ELF-1 (cell line): ENCODE measurements at places on chromosomes 11 and 22.

GRCh38 chr11:7321473-7322450, 70.1 kb downstream of the SYT9 start:
- DNase-seq, result no peak

GRCh38 chr22:17269607-17270261, 50.5 kb upstream of the ADA2 start:
- DNase-seq, result no peak

- no peak for DNase-seq
Measured at GRCh38 chr11:98600103-98600502, 420.6 kb upstream of the CNTN5 start.

DNA sequence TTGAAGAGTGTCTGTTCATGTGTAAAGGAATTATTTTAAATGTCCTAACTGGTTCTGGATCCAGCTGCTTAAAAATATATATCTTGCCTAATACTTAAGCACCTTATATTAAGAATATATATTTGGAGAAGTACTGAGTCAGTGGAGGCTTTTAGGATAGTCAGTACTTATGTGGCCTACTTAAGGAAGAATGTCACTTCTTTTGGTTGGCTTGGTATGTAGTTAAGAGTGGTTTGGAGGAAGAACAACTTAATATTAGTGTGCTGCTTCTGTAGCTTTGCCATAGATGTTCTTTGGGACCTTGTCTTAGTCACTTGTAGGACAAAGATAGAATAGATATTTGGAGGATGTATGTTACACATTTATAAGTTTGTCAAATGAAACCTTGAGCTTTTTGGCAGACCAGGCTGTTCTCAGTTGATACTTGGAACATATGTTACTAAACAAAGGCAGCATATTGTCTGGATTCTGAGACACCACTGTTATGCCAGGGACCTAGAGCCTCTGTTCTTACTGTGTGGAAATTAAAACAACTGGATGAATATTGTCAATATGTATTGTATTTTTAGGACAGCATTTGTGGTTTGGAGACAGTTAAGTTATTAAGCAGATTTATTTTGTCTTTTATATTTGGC, 4.9 kb downstream of the HIPK3 start:
- no peak for DNase-seq

GRCh38 chr11:73963861-73964260, 13.0 kb downstream of the DNAJB13 start:
- DNase-seq, result no peak

- no peak for DNase-seq
Measured at GRCh38 chr11:19963697-19964387, 196.4 kb downstream of the DBX1 start.

GRCh38 chr11:7439746-7440320, 45.5 kb upstream of the OLFML1 start:
- no peak for DNase-seq

- no peak for DNase-seq
Measured at GRCh38 chr11:70327717-70328116, 57.2 kb downstream of the PPFIA1 start.

DNA sequence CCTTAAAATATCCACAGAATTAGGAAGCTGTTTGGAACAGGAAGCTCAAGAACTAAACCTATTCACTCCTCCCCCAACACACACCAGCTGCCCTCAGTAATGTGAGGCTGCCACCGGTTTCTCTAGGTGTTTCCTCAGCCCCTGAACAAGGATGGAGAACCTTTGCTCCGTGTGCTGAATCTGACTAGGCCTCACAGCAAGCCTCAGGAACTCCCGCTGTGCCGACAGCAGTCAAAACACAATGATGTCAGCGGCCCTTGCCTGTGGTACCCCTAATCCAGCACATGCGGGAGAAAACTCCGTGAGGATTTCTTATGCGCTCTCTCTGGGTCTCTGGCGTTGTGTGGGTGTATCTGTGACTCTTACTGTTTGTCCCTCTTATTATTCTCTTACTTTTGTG, 153.3 kb downstream of the EFCAB6 start:
- DNase-seq, result peak; percentile 31

DNA sequence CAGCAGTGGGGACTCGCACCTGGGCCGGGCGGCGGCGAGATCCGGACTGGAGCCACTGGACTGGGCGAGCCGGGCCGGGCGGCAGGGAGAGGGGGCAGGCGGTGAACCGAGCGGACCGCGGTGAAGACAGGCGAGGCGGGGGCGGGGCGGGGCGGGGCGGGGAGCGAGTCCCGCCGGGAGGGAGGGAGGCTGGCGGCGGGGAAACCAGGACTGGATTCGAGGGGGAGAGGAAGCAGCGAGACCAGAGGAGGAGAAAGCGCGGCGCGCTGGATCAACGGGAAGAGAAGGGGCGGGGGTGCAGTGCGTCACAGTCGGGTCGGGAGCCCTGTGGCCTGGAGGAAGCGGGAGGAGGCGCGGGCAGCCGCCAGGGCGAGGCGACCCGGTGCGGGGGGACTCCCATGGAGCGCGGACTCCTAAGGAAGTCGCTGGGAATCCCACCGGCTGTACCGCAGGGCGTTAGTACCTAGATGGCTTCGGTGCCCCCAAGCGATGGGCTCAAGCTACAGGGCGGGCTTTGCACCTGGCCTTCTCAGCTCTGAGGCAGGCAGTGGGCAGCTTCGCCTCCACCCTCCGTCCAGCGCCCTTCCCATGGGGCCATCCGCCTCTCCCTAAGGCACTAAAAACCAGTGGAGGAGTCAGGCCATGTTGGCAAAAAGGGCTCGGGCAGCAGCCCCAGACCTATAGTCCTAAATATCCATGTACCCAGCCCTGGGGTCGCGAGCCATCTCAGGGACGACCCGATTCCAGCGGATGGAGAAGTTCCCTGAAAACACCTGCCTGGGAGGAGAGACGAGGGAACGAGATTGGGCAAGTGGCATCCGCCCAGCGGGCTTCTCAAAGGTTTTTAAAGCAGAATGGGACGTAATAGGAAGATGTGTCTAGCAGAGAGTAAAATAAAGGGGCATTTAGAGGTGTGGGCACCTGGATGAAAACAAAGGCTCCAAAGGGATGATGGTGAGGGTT, at the start of gene TMEM121B:
TSS of gene TMEM121B (minus strand) at position 128 of the 963 bp plus-strand sequence. CDS start 233 bp downstream, outside the sequence.
- peak; percentile 88 for DNase-seq

GRCh38 chr11:95443386-95443785, 212.4 kb upstream of the SESN3 start:
- no peak for DNase-seq

- no peak for DNase-seq
Measured at GRCh38 chr22:50542416-50542927, 3.2 kb upstream of the KLHDC7B start.

GRCh38 chr11:22785251-22785650, 44.4 kb downstream of the SVIP start:
- DNase-seq, result no peak

- DNase-seq, result no peak
Measured at GRCh38 chr11:35853971-35854370, 89.9 kb upstream of the LDLRAD3 start.

DNA sequence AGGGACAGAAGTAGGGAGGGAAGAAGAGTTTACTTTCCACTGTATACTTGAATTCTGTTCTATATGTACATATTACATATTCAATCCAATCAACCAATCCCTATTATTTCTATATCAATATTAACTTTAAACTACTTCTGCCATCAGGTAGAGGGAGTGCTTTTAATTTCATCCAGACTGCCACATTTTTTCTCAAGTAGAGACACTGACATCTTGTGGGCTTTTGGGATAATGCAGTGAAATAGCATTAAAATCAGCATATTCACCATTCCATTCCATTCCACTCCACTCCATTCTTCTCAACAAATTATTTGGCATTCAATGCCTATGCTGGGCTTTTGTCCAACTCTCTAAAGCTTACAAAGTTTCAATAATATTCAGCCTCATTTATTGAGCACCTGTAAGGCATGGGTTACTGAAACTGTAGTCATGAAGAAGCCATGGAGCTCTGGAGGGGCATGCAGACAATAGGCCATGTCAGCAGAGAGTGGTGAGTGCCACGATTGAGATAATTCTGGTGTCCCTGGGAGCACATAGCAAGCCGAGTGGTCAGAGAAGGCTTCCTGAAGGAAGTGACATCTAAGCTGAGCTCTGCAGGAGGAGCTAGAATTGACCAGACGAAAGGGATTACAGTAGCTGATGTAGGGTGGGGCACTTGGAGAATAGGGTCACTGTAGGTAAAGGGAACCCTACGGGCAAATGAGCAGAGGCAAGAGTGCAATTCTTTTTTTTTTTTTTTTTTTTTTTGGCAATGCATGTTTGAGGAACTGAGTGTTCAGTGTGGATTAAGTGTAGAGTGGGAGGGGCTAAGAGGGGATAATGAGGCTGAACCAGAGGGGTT, 12.8 kb upstream of the CLPB start:
- no peak for DNase-seq

DNA sequence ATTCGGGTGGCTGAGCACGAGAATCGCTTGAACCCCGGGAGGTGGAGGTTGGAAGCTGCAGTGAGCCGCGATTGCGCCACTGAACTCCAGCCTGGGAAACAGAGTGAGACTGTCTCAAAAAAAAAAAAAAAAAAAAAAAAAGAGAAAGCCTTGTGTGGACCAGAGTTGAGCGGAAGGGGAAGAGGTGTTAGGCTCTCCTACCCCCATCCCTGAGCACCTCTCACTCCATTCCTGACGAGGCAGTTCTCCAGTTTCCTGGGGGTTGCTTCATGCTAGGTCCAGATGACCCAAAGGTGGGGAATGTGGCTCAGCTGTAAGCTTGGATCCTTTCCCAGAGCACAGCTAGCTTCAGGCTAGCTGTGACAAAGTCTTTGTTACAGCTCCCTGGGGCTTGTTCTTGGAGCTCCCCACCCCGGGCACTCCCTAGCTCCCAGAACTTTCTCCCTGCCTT, 8.8 kb upstream of the DNAL4 start:
- DNase-seq, result peak; percentile 32

GRCh38 chr22:37241351-37242142, 2.5 kb downstream of the RAC2 start:
- DNase-seq, result no peak

DNA sequence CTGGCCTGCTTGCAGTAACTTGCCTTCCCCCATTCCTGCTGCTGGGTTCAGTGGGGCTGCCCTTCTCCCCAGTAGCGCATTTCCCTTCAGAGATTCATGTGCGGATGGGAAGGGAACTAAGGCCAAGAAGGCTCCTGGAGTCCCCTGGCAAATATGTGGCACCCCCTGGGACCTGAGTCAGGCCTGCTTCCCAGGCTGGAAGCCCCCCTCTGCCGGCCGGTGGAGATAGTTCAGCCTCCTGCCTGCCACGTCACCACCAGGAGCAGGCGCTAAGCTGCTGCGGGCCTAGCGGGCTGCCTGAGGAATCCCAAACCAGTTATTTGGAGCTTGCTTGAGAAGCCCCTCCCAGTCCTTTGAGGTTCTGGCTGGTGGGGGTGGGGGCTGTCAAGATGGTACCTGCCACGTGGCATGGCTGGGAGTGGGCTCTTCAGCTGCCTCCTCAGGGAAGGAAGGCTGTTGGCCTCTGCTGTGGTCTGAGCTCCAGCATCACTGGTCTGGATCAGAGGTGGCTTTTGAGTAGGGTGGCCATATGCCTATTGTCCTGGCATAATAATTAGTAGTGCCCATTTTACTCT, 2.0 kb downstream of the SERPINH1 start:
- DNase-seq, result peak; percentile 98

- no peak for DNase-seq
Measured at GRCh38 chr11:78659326-78660270, 84.9 kb upstream of the NARS2 start.

DNA sequence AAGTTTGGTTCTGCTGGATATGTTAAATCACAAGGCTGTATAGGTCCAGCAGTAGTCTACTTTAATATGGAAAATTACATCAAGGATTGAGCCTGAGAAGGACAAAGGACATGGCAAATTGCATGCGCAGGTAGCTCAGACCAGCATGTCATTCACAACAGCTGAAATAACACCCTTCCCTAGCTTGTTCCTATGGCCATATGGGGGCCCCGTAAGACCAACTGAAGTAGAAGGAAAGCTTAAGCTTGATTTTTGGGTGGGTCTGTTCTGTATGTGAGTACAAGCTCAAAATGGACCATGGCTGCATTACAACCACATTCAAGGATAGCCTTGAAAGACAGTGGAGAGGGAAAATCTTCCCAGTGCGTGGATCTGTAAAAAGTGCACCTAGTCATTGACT, 20.6 kb upstream of the PDE3B start:
- no peak for DNase-seq

DNA sequence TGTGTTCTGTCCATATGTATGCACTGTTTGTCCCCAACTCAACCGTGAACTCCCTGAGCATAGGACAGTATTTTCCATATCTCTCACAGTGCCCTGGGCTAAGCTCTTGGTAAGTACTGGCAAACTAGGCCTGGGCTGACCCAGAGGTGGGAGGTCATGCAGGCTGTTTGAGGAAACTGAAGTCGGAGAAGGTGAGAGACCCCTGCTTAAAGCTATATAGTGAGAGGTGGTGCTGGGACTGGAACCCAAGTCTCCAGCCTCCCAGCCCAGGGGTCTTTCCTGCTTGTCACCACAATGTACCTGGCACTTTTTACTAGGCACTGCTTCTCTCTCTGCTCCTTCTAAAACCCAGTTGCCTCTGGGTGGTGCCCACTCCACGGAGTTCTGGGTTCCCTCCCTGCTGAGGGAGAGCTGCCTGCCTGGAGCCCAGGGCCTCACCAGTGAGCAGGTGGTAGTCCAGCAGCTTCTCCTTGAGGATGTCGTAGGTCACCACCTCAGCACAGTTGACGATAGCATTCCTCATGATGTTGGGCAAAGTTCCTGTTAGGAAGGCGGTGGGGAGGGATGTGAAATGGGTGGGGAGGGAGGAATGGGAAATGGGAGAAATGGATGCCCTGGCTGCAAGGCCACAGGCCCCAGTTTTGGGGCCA, 4.7 kb downstream of the UCP3 start:
- no peak for DNase-seq

DNA sequence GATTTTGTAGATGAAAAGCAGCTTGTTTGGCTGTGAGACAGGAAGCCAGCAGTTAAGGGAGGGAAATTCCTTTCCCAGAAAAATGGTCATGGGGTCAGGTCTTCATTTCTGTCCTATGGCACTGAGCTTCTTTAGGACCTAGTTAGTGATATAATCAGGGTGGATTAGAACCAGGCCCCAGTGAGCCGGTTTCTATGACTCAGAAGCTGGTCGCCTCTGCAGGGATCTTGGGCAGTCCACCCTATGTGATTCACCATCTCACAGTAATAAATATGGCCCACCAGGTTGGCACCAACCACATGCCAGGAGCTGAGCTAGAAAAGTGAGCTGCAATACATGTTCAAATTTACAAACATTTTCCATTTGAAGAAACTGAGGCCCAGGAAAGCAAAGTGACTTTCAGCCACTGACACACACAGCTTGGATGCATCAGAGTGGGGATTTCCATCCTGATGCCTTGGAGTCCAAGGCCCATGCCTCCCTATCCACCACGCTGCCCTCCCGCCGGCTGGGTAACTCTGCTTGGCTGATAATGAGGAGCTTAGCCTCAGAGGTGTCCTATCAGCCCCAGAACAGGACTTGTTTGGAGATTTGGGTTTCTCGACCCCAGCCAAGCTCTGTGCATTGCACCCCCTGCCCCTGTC, 42.0 kb downstream of the CD82 start:
- no peak for DNase-seq

- no peak for DNase-seq
Measured at GRCh38 chr11:77873345-77873744, 52.4 kb downstream of the AAMDC start.

- no peak for DNase-seq
Measured at GRCh38 chr11:107006076-107006833, 12.0 kb downstream of the GUCY1A2 start.

GRCh38 chr11:46315783-46316563, 31.3 kb upstream of the DGKZ start:
- DNase-seq, result no peak
